Sigmoid colon (tissue), 7 donors: ENCODE measurements at places on chromosomes 12 and 14. TPM values are rescaled to one million over a fixed set of nuclear protein-coding genes. Genes with fewer than 3 reads are reported as not detected.

Gene HSP90B1
- 227 TPM for total RNA-seq

- DNase-seq, result no peak
Measured at GRCh38 chr12:47889040-47889439, 15.8 kb downstream of the VDR start.

Gene TROAP
- total RNA-seq, result not detected

Gene E2F7
- total RNA-seq, result 0.14 TPM

Gene TMEM121
- total RNA-seq, result 3.0 TPM
